GM23248 (cell line): ENCODE measurements at places on chromosomes 16 and 17. TPM values are rescaled to one million over a fixed set of nuclear protein-coding genes. Genes with fewer than 3 reads are reported as not detected.
A peak's percentile ranks its signal among the peaks of the same experiment; 100 is the strongest.

Gene PSMD11
- 44.2 and 47.2 TPM in 2 replicates for total RNA-seq

DNA sequence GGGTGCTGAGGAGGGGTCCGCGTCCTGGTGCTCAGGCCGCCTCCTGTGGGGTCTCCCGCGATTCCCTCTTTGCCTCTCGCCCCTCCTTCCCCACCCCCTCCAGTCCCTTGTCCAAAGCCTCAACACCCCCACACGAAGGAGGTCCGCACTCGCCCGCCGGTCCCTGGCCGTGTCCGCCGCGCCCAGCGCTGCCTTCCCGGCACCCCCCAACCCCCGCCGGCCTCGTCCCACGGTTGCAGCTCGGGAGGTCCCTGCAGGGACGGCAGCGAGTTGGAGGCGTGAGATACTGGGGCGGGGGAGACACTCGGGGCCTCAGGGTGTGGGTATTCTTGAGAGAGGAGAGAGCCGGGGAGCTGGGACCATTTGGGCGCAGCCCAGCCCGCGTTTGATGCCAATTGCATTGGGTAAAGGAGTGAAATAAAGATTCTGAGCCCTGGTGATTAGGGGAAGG is 468 bp downstream of the FLYWCH2 start:
- peak; percentile 67 for DNase-seq
- peak overlapping the region; percentile 89 for H3K27ac ChIP-seq
- no peaks in the 10 kb centered on the region for H3K36me3 ChIP-seq

DNA sequence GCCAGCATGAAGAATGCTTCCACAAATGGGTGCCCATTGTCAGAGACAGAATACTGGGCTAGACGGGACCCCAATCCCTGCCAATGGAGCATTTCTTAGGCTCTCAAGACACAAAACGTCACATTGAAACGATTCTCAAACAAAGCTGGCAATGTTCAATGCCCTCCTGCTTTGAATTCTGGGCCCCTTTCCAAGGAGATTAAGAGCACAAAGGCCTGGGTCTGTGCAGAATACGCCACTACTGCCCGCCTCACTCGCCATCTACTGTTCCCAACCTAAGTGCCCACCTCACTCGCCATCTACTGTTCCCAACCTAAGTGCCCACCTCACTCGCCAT is 9.7 kb downstream of the CFAP20 start:
- no peak overlapping the region for H3K27ac ChIP-seq
- no peaks in the 10 kb centered on the region for H3K27me3 ChIP-seq
- peaks cover 22% of the 10 kb centered on the region for H3K36me3 ChIP-seq

Gene KCNH6
- not detected in 2 replicates for total RNA-seq

GRCh38 chr16:81885976-81886586 is 107.0 kb downstream of the PLCG2 start:
- no peak overlapping the region for H3K4me3 ChIP-seq
- peak; percentile 56 for DNase-seq
- H3K27me3 ChIP-seq: peaks cover 4% of the 10 kb centered on the region; the same call in 1 of the 2 replicates
- H3K36me3 ChIP-seq: no peaks in the 10 kb centered on the region
- H3K27ac ChIP-seq: no peak overlapping the region

Gene HS3ST4
- not detected in 2 replicates for total RNA-seq

GRCh38 chr16:57226701-57227621 is 18.1 kb upstream of the ARL2BP start:
- H3K36me3 ChIP-seq: peaks cover 67% of the 10 kb centered on the region
- H3K27me3 ChIP-seq: no peaks in the 10 kb centered on the region
- H3K4me1 ChIP-seq: peaks cover 8% of the 10 kb centered on the region; the same call in 1 of the 2 replicates
- H3K27ac ChIP-seq: peak overlapping the region; percentile 30; the same call in 1 of the 2 replicates

DNA sequence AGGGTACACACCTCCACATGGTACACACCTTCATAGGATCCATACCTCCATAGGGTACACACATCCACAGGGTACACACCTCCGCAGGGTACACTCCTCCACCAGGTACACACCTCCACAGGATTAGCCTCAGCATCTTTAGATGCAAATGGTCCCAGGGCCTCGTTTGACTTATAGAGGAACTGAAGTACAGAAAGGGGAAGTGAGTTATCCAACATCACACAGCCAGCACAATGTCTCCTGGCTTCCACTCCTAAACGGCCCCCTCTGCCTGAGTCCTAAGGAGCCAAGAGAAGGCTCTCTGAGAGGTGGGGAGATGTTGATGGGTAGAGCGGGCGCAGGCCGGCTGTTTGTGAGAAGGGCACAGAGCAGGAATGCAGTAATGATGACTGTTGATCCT is 12.0 kb downstream of the FOXN1 start:
- H3K4me1 ChIP-seq: no peaks in the 10 kb centered on the region
- no peaks in the 10 kb centered on the region for H3K36me3 ChIP-seq
- no peak overlapping the region for H3K27ac ChIP-seq
- no peak overlapping the region for H3K4me3 ChIP-seq
- DNase-seq: no peak
- peaks cover 8% of the 10 kb centered on the region; the same call in 1 of the 2 replicates for H3K27me3 ChIP-seq

GRCh38 chr17:35051183-35051578 is 12.3 kb downstream of the RFFL start:
- H3K4me3 ChIP-seq: no peak overlapping the region
- H3K27ac ChIP-seq: no peak overlapping the region
- peaks cover 31% of the 10 kb centered on the region for H3K4me1 ChIP-seq
- no peaks in the 10 kb centered on the region for H3K27me3 ChIP-seq

Gene PLD6
- total RNA-seq: 0.65 and 2.0 TPM in 2 replicates

DNA sequence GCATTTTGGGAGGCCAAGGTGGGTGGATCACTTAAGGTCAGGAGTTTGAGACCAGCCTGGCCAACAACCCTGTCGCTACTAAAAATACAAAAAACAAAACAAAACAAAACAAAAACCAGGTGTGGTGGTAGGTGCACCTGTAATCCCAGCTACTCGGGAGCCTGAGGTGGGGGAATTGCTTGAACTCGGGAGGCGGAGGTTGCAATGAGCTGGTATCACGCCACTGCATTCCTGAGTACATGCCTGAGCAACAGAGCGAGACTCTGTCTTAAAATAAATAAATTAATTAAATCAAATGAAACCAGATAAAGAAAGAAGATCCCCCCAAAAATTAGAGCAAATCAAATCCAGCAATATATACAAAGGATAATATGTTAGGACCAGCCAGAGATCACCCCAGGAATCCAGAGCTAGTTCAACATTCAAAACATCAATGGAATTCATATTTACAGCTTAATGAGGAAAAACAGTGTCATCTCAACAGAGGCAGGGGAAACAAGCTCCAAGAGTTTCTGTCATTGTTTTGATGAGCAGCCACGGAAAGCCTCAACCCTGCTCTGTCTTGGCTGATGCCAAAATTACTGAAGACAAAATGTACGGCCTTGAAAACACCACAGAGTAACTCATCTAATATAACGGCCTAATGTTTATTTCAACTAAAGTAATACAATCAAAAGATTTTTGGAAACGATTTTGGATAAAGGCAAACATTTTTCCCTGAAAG is 3.7 kb downstream of the PEMT start:
- H3K4me1 ChIP-seq: peaks cover 16% of the 10 kb centered on the region
- H3K36me3 ChIP-seq: no peaks in the 10 kb centered on the region
- peak; percentile 44 for DNase-seq
- no peak overlapping the region for H3K4me3 ChIP-seq
- H3K27me3 ChIP-seq: no peaks in the 10 kb centered on the region
- H3K27ac ChIP-seq: peak overlapping the region; percentile 13; the same call in 1 of the 2 replicates

DNA sequence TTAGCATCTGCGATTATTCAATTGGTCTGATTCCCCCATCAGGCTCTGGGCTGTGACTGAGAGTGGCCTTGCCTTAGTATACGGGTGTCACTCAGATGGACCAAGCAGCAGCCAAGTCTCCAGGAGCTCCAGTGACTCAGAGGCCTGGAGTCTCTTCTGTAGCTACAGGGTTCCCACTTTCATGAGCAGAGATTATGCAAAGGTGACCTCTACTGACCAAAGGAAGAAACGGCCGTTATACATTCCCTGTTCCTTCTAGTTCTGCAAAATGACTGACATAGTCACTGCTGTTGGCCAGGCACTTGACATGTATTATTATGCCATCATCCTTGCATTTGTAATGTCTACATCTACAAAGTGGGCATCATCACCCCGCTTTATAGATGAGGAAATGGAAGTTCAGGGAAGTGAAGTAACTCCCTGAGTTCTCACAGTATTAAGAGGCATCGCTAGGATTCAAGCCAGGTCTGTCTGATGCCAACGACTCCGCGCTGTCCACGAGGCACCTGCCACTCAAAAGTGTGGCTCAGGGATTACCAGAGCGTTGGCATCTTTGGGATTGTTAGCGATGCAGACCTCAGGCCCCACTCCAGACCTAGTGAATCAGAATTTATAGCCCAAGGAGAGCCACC is 23.3 kb downstream of the SLC38A7 start:
- H3K27ac ChIP-seq: no peak overlapping the region
- H3K36me3 ChIP-seq: no peaks in the 10 kb centered on the region
- peak; percentile 95 for DNase-seq
- H3K4me3 ChIP-seq: no peak overlapping the region

DNA sequence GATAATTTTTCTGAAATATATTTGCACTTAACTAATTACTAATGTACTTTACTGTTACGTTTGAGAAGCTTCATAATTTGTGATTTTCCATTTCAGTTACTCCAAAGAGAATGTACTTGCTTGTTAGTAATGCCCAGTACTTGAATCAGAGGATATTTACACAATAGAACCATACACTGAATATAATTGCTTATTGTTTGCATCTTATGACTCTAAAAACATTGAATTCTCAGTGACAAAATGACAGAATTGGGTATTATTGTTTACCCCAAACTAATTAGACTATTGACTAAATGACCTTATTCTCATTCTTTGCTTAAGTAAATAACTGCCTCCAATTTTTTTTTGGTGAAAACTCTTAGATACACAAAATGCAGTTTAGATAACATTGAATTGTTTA is 8.9 kb downstream of the CCP110 start:
- no peak for DNase-seq
- H3K27me3 ChIP-seq: no peaks in the 10 kb centered on the region
- H3K27ac ChIP-seq: no peak overlapping the region
- peaks cover 32% of the 10 kb centered on the region; the same call in 1 of the 2 replicates for H3K36me3 ChIP-seq

GRCh38 chr16:8919089-8919933 is 37.2 kb downstream of the LITAFD start:
- no peak overlapping the region for H3K27ac ChIP-seq
- H3K4me3 ChIP-seq: no peak overlapping the region
- no peaks in the 10 kb centered on the region for H3K27me3 ChIP-seq
- DNase-seq: no peak

DNA sequence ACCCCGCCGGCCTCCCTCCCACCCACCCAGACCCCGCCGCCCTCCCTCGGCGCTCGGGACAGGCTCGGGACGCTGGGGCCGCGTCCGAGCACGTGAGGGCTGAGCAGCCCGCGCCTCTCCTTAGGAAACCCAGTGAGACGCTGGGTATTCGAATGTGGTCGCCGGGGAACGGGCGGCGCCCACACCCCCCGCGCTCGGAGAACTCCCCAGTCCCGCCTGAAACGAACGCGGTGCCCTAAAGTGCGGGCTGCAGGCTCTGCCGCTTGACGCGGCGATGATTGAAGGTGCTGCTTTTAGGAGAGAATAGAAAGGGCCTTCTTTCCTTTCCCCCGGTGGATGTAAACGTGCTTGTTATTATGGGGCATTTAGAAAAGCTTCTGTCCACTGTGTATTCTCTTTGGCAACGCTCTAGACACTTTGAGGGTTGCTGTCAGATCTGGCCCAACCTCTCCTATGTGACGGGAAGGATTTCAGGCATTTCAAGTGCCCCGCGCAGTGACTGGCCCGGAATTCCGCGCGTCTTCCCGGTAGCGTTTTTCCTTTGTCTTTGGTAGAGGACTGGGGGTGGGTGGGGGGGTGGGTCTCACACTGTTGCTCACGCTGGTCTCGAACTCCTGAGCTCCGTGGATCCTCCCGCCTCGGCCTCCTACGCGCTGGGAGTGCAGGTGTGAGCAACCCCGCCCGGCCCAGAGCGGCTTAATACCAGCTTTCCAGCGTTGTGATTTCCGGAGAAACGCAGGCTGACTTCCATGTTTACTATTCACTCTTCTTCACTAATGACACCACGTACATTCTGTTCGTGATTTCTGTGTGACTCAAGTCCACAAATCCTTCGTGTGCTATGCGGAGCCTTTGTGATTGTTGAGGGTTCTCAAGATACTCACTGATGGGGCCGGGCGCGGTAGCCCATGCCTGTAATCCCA is 21.8 kb upstream of the FOXK2 start:
- H3K4me1 ChIP-seq: peaks cover 8% of the 10 kb centered on the region
- DNase-seq: peak; percentile 67
- no peaks in the 10 kb centered on the region for H3K36me3 ChIP-seq
- H3K27ac ChIP-seq: no peak overlapping the region
- no peaks in the 10 kb centered on the region for H3K27me3 ChIP-seq

DNA sequence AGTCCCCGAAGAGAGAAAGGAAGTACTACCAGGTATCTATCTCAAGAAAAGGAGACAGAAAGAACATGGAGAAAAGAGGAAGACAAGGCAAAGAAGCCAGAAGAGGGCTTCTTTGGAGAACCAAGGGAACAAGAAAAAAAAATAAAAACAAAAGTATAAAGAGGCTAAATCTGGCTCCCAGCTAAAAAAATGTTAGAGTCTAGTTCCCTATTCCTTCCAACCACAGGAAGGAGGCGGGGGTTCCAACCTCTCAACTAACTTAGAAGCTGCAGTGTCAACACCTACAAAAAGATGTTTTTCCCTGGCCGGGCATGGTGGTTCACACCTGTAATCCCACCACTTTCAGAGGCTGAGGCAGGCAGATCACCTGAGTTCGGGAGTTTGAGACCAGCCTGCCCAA is 13.4 kb downstream of the UTP6 start:
- H3K36me3 ChIP-seq: peaks cover 69% of the 10 kb centered on the region
- no peaks in the 10 kb centered on the region for H3K27me3 ChIP-seq
- no peak overlapping the region for H3K4me3 ChIP-seq
- no peak overlapping the region for H3K27ac ChIP-seq
- DNase-seq: no peak

DNA sequence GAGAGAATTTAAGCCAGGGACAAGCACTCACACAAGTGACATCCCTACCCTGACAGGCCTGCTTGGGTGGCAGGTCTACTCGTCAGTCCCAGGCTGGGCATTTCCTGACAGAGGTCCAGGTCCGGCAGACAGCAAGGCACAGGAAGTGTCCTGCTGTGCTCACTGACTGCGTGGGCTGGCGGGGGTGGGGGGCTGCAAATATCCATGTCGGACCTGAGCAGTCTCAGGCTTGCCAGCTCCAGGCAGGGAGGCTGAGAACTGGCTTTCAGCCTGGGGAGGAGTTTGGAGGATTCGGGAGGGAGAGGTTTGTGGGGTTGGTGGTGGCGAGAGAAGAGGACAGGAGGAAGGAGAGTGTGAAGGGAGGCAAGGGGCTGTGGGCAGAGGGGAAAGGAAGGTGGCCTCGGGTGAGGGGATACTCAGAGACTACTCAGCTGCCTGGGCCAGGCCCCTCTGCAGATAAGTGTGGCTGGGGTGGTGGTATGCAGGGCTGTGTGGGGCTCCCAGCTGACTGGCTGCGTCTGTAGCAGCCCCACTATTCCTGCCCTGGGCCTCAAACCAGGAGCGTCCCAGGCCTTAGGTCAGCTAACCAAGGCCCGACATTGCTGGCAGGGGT is 7.8 kb downstream of the HIC1 start:
- no peak overlapping the region for H3K4me3 ChIP-seq
- DNase-seq: peak; percentile 60
- peaks cover 60% of the 10 kb centered on the region for H3K4me1 ChIP-seq
- H3K27me3 ChIP-seq: no peaks in the 10 kb centered on the region

Gene HNF1B
- total RNA-seq: not detected in 2 replicates
